Stimulated activated CD4-positive, alpha-beta T cell treated with anti-CD3 and anti-CD28 coated beads, TNF-alpha, amount 100 ng/mL, for 24 hours (primary cell): ENCODE measurements at places on chromosomes 4 and X.

DNA sequence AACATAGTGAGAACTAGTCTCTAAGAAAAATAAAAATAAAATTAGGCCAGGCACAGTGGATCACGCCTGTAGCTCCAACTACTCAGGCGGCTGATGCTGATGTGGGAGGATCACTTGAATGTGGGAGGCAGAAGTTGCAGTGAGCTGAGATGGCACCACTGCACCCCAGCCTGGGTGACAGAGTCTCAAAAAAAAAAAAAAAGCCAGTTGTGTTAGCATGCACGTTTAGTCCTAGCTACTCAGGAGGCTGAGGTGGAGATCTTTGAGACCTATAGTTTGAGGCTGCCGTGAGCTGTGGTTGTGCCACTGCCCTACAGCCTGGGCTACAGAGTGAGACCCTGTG lies 2.5 kb downstream of the DCK start:
- no peak for DNase-seq

GRCh38 chr4:54659313-54659712 lies 1.6 kb downstream of the KIT start:
- no peak for DNase-seq

DNA sequence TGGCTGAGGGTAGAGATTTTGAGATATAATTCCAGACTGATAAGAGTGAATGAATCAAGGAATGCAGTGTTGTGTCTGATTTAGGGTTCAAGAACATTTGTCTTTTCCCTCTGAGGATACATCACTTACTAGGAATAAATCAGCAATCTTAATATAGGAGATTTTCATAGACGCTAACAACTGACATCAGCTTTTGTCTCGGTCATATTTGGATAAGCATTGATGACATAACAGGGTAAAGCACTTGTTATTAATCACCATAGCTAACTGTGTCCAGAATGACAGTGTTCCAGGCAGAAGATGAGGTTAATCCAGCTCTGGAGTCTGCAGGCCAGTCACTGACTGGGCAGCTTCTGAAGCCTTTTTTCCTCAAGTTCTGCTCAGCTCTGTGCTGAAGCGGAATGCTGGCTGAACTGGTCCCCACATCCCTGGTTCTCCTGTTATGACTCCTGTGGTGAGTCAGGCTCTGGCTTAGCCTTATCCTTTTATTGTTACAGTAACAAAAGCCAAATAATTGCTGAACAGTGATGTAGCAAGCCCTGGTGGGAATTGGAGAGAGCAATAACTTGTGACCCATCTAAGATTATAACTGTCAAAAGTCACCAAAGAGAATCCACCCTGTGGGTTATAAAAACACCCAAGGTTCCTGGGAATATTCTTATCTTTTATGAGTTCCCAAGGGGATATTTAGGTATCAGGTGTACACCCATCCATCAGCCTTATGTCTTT lies 41.8 kb downstream of the FNIP2 start:
- DNase-seq, result no peak

DNA sequence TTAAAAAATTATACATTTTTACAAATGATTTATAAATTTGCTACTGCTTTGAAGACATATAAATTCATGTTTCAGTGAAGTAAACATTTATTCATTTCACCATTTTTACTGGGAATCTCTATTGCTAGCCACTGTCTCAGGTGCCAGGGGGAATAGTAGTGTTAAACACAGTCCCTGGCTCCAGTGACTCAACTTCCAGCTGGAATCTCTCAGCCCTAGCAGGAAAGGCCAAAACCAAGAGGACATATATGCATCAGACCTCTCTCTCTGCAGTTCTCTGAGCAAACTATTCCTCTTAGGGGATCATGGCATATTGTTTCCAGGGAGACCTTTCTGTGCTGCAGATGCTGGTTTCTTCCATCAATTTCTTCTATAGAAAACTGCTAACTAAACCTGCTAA lies 1009.0 kb upstream of the LCORL start:
- DNase-seq, result no peak

DNA sequence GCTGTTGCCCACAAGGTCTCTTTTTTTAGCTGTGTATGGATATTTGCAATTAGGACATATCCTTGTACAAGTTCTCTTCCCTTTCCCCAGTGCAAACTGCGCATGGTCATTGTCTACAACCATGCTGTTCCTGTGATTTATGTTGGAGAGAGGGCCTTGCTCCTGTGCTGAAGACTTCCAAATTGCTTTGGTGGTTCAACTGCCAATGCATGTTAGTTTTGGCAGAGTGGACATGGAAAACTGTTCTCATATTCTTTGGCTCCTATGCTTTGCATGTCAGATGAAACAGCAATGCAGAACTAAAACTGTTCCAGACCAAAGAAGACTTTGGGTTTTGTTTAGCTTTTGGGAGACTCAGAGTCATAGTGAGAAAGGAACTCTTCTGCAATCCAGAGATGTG lies 148.8 kb upstream of the EDNRA start:
- DNase-seq, result no peak
